Activated T-helper 1 cell treated with anti-CD3 and anti-CD28 coated beads, Interleukin-2, amount 50 U/mL, for 16 hours (primary cell): ENCODE measurements at places on chromosomes 13 and 19.
A peak's percentile ranks its signal among the peaks of the same experiment; 100 is the strongest.

GRCh38 chr19:51195316-51195586 lies 29.6 kb upstream of the CD33 start:
- no peak for DNase-seq

DNA sequence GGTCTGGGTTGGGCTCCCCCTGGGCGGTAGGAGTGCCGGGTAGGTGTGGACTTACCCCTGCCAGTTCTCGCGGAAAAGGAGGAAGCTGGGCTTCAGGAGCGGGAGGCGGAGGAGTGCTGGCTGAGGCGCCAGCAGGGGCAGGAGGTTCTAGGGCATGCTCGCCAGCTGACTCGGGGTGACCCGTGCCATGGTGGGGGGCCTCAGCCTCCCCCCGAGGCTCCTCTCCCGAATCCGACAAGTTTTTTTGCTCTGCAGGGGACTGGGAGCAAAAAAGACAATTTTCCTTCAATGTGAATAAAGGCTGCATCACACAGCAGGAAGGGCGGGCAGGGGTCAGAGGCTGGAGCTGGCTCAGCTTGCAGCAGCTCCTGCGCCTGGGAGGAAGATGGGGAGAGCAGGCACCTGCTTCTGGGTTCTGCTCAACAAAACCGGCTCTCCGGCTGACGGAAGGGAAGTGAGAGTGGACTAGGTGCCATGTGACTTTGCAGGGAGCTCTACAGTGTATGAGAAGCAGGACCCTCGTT lies 26.5 kb downstream of the RANBP3 start:
- DNase-seq: no peak

GRCh38 chr19:13212759-13213330 lies 62.6 kb downstream of the IER2 start:
- peak; percentile 59 for DNase-seq

DNA sequence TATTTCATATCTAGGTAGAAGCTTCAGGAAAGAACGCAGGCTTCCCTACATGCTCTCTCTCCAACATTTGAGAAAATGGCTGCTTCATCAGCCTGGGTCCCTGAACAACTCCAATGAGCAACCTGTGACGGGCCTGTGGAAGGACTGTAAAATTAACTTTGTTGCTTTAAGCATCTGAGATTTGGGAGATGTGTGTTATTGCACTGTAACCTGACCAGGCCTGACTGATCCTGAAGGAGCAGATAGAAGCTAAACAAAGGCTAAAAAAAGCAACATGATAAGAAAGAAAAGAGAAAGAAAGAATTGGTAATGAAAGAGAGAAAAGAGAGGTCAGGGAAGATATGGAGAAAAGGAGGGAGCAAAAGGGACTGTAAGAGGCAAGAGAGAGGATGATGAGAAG lies 77.1 kb upstream of the MBNL2 start:
- DNase-seq: no peak

DNA sequence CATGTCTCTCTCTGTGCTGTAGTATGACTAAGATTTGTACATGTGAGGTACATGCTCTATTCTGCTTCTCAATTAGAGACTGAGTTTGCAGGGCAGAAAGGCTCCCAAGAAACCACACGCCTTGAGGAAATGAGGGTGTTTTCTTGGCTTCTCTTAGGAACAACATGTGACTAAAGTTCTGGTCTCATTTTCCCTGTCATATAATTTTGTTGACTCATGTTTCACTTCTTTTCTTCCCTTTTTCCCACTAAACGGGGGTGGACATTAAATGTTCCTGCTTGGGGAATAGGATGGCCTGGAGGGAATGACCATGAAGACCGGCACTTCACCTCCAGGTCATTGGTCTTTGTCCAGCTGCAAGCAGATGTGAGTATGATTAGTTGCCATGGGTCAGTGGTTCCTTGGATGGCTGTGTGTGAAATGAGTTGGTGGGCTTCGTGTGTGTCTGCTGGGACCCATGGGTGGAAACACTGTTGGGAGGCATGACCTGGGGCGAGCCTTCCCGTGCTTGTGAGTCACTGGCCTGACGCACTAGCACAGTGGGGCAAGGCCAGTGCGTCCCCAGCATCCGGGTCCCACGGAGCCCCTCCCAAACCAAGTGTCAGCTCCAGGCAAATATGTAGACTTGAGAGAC lies 56.6 kb downstream of the COL4A1 start:
- no peak for DNase-seq

- DNase-seq: no peak
These were observed 18.6 kb downstream of the GRIK5 start for GRCh38 chr19:42051166-42052115.

- DNase-seq: no peak
These were observed 1653.4 kb downstream of the SLITRK5 start for GRCh38 chr13:89324582-89324981.

GRCh38 chr13:40420160-40420740 lies 246.2 kb downstream of the FOXO1 start:
- no peak for DNase-seq

DNA sequence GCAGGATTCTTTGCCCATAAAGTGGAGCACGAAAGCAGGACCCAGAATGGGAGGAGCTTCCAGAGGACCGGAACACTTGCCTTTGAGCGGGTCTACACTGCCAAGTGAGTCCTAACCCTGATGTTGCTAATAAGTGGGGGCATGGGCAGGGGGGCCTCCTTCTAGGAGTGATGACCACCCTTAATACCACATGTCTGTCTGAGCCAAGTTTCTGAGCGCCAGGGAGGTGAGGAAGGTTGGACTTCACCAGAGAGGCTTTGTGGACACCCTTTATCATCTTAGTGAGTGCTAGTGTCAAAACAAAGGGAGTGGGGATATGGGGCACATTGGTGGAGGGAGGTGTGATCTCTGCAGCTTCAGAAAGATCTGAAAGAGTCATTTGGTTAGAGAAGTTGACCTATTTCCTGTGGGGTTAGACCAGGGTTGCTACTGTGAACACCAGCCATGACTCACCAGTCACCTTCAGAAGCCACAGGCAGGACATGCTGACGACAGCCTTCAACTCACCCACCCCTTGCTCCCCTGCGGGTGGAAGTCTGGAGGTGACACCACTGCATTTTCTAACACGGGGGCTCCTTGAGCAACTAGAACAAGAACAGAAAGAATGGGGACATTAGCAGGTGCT lies 8.8 kb downstream of the ALOX5AP start:
- peak; percentile 61 for DNase-seq
